Activated naive CD4-positive, alpha-beta T cell treated with anti-CD3 and anti-CD28 coated beads for 36 hours (primary cell): ENCODE measurements at places on chromosomes 7 and 10.

DNA sequence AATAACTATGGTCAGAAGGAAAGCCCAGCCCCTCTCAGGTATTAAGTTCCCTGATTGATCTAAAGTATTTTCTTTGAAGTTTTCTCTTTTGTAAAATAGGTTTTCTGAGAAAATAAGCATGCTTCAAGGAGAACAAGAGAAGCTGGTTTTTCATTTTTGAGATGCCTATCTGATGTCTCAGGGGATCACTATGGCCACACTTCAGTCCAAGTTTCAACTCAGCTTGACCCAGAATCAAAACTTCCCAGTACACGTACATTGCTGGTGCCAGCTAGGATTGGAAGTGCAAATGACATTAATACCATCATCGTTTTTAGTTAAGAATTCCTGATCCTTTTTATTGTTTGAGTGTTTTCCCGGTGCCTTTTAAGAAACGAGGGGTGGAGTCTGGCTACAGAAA lies 7.2 kb downstream of the ITIH5 start:
- no peak for DNase-seq

DNA sequence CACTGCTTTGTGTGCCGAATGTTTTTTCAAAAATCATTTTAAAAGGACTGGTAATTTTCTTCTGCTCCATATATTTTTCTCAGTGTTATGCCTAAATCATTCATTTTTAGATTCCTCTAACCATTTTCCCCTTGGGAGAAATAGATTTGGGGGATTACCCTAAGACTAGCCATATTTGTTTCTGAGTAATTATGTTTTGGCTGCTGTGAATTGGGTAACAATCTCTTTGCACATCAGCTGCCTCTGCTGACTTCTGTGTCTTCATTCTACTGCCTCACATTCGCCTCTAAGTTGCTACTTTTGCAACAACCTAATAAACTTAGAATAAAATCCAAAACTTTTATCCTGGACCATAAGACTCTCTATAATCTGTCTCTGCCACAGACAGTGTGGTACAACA lies 18.5 kb upstream of the MRC1 start:
- no peak for DNase-seq

DNA sequence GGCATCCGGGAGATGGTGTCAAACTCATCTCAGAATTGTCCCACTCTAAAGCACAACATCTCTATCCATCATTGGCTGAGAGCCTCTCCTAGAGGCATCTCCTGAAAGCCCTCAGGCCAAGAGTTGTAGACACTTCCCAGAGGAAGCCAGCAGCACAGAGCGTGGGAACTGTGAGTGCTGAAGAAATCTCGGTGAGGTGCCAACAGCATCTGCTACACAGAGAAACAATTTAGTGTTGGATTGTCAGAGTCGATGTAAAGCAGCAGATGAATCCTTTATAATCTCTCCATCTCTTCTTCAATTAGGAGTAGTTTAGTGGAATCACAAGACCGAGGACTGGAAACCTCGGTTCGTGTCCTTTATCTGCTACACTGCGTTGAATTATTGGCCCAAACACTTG lies 172.2 kb downstream of the C7orf25 start:
- no peak for DNase-seq

GRCh38 chr10:89845541-89846280 lies 144.3 kb downstream of the KIF20B start:
- no peak for DNase-seq

DNA sequence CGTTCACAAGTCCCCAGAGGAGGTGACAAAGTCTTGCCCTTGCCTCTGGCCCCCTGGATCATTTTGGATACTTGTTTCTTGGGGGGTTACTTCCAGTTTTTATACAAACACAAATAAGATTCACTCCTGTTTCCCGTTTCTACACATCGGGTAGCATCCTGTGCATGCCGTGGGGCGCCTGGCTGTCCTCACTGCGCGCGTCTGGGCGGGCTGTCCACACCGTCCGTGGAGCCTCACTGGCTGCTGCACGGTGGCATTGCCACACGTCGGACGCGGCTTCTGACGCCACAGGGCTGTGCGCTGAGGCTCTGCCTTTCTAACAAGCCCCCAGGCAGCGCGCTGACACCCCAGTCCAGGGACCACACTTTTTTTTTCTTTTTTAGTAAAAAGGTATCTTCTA lies 18.4 kb downstream of the BNIP3 start:
- no peak for DNase-seq
